ENCODE measurements at places on chromosomes 1 and 21.

DNA sequence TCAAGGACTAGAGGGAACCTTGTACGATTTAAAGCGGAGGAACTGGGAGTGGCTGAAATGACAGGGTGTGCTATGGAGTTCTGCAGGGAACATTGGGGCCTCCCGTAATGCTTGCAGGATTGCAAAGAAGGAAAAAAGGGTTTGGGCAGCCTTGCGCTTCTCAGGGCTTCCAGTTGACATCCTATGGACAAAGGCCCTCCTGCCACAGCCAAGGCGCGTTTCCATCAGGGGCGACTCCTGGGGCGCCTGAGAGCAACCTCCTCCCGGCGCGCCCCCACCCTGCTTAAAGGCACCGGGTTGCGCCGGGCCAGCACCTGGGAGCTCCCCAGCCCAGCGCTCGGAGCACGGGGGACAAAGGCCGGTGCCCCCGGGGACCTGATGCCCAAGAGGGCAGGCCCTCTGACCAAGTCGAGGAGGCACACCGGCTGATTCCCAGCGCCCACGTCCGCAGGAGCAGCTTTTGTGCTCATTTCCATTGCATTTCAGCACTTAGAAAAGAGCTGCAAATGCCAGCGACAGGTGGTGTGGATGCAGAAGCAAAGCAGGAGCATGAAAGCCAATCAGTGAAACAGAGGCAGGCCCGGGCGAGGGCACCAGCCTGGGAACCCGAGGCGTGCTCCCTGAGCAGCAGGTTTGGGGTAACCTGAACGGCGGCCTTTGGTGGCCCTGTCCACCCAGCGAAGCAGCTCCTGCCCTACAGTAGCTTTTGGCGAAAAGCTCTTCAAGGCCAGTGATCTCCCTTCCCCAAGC lies 17.6 kb upstream of the RNF187 start:
- DNase-seq: no peak

- no peak for DNase-seq
Observed at GRCh38 chr1:200294241-200294640, 115.6 kb downstream of the ZNF281 start.

GRCh38 chr1:2132222-2133038 lies 62.1 kb downstream of the FAAP20 start:
- DNase-seq: peak; percentile 42

GRCh38 chr1:8809342-8809736 lies 8.1 kb downstream of the RERE start:
- no peak for DNase-seq

DNA sequence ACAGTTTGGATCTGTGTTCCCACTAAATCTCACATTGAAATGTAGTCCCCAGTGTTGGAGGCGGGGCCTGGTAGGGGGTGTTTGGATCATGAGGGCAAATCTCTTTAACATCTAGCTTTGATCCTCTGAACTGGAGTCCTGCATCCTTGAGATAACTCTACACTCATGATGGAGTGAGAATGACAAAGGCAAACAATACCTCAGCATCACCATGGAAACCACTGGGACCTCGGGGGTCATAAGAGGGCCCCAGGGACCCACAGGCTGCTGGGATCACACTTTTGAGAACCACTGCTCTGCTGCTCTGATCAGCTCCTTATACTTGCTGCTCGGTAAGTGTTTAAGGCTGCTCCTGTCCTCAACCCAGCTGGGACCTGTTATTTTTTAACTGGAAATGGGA lies 13.4 kb upstream of the OBSCN start:
- no peak for DNase-seq

DNA sequence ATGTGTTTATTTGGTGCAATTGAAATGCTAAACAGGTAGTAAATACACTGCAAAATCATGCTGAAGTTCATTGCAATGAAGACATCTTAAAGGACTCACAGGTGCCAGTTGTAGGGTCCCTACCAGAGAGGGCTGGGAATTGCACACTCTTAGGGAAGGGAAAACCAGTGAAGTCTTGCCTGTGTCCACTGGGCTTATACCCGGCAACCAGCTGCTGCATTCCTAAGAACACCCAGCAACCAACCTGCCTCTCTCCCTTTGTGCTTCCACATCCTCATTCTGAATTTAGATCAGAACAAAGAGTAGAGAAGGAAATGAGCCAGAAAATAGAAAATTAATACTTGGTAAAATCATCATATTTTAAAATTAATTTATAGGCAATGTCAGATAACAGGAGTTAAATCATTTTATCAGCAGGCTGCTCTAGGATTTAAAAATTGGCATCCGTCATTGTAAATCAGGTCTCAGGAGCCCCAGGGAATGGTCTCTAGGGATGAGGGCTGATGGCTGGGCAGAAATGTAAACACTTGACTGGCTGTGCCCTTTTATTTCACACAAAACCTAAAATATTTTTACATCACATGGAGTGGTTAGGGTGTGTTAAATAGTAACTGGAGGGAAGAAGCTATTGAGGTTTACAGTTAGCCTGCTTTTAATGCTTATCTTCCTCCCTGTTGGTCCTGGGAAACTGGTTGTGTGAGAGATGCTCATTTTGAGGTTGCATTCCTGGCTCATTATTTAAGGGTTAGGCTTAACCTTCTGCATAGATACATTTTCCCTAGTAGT lies 31.3 kb downstream of the PTGFRN start:
- no peak for DNase-seq

GRCh38 chr1:25922056-25922970 lies 16.1 kb upstream of the STMN1 start:
- peak; percentile 67 for DNase-seq

- no peak for DNase-seq
Observed at GRCh38 chr1:2134621-2135307, 59.8 kb downstream of the FAAP20 start.

- no peak for DNase-seq
Observed at GRCh38 chr1:209748620-209749019, 7.2 kb upstream of the TRAF3IP3 start.

GRCh38 chr1:54464477-54465146 lies 58.4 kb upstream of the SSBP3 start:
- no peak for DNase-seq

GRCh38 chr1:18265641-18266040 lies 158.0 kb downstream of the IGSF21 start:
- no peak for DNase-seq

DNA sequence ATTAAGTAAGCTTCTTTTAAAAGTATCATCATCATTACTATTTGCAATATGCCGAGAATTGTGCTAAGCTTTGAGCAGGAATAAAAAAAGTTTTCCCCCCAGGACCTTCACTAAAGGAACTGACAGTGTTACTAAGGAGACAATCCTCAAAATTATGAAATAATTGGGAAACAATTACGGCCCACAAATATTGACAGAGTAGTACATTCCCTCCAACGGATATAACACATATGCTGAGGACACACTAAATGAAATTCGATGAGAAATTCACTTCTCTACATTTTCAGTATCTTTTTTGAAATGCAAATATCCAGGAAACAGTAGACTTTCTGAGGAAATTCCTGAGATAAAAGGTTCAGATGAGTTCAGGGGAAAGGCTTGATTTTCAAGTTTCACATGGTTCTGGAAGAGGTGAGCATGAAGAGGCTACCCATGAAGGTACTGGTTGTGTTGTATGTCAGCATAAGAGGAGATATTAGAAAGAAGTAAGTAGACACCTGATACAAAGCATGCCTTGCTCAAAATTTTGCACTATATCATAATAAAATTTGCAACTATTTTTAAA lies 171.2 kb upstream of the NR5A2 start:
- no peak for DNase-seq

DNA sequence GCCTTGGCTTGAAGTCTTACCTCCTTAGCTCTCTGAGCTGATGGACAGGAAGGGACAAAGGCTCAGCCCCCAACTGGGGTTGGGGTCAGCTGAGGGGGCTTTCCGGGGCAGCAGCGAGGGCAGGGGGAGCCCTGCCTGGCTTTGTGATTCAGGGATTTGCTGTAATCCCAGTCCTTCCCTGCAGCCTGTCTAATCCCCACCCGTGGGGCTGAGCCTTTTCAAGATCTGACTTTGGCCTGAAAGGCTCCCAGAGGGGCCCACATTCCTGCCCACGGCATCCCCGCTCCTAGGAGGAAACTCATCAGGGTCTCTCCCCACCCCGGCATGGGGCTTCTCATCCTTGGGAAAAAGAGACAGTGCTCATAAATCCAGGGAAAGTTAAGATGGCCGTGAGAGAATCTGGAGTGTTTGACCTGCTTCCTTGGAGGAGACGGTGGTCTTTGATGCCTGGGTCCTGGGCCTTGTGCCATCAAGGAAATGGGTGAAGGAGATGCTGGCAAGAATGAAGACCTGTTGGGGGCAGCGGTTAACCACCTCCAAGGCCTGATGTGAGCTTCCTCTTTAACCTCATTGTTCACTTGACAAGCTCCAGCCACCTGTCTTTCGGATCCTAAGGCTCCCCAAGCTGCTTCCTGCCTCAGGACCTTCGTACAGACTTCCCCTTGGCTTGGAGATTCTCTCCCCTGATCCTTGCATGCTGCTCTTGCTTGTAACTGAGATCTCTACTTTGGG lies 83.1 kb upstream of the WNT4 start:
- DNase-seq: no peak

- no peak for DNase-seq
Observed at GRCh38 chr1:170461762-170462384, 70.1 kb upstream of the GORAB start.

- DNase-seq: no peak
Observed at GRCh38 chr1:5889901-5890300, 102.3 kb downstream of the NPHP4 start.

DNA sequence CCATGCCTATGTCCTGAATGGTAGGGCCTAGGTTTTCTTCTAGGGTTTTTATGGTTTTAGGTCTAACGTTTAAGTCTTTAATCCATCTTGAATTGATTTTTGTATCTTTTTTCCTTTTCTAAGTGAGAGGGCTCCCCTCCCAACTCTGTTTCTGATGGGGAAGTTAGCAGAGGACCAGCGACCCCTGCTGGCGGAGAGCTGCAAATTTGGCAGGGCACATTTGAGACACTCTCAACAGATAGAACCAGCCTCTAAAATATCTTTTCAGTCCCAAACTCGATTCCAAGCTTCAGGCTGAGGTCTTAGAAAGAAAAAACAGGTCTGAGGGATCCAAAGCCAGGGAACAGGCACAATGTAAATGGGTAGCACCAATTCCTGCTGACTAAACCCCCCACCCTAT lies 32.5 kb downstream of the LRRC3 start:
- peak; percentile 49 for DNase-seq

DNA sequence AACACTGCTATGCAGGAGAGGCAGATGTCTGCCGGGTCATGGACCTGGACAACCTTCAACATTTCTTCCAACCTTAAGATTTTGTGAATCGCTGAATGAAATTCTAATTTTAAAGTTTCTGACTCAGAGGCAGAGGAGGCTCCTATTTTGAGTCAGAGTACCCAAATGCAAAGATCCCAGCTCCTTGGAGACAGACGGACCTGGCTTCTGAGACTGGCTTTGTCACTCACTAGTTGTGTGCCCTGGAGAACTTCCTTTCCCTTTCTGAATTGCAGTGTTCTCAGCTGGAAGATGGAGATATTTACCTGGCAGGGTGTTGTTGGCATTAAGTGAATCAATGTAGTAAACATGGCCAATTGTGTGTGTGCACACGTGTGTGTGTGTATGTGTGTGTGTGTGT lies 51.9 kb downstream of the IER5 start:
- no peak for DNase-seq

GRCh38 chr1:211192227-211192626 lies 58.3 kb upstream of the KCNH1 start:
- no peak for DNase-seq

GRCh38 chr1:65965112-65965996 lies 172.7 kb downstream of the PDE4B start:
- no peak for DNase-seq

DNA sequence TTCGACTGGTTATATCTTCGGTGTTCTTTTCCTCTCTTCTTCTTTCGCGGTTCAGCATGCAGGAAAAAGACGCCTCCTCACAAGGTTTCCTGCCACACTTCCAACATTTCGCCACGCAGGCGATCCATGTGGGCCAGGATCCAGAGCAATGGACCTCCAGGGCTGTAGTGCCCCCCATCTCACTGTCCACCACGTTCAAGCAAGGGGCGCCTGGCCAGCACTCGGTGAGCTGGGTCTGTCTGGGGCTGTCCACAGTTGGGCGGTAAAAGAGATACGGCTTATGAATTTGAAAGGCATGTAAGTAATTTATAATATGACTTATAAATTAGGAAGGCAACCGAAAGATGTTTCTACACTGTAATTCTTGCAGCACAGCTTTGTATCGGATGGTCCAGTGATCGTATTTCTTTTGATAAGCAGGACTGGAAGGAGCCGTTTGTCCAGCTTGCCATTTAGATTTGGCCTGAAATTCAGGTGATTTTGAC lies 334 bp downstream of the CTH start:
- DNase-seq: no peak

- DNase-seq: no peak
Observed at GRCh38 chr1:96588416-96588995, 133.1 kb upstream of the PTBP2 start.

Measured in CD4-positive, alpha-beta T cell treated with Interleukin-6 for 4 hours (primary cell).